Left renal pelvis (tissue), 4 donors: ENCODE measurements at places on chromosomes 3 and 15. TPM values are rescaled to one million over a fixed set of nuclear protein-coding genes. Genes with fewer than 3 reads are reported as not detected.

Gene FSIP1
- polyA plus RNA-seq, result 0.26 TPM

Gene SLC22A14
- 0.66 TPM for polyA plus RNA-seq

Gene KCNAB1
- 3.9 TPM for polyA plus RNA-seq

Gene GLDN
- 0.14 TPM for polyA plus RNA-seq

Gene ABI3BP
- 37.5 TPM for polyA plus RNA-seq

Gene PROK2
- not detected for polyA plus RNA-seq

Gene DGKG
- polyA plus RNA-seq, result 0.48 TPM

Gene TRAIP
- 10.3 TPM for polyA plus RNA-seq

Gene CD86
- 2.3 TPM for polyA plus RNA-seq

Gene SPINK8
- polyA plus RNA-seq, result not detected

Gene RBP2
- polyA plus RNA-seq, result 0.96 TPM

Gene WDR93
- 2.3 TPM for polyA plus RNA-seq

Gene HGD
- polyA plus RNA-seq, result 1.6 TPM

Gene OXNAD1
- 18.7 TPM for polyA plus RNA-seq

GRCh38 chr3:86887876-86888275 is 103.1 kb downstream of the VGLL3 start:
- DNase-seq, result no peak

GRCh38 chr15:89825271-89825940 is 10.8 kb upstream of the ANPEP start:
- DNase-seq, result no peak

GRCh38 chr3:58130591-58130990 is 80.2 kb downstream of the DNASE1L3 start:
- no peak for DNase-seq

GRCh38 chr3:11335056-11335608 is 62.9 kb downstream of the ATG7 start:
- DNase-seq, result no peak

DNA sequence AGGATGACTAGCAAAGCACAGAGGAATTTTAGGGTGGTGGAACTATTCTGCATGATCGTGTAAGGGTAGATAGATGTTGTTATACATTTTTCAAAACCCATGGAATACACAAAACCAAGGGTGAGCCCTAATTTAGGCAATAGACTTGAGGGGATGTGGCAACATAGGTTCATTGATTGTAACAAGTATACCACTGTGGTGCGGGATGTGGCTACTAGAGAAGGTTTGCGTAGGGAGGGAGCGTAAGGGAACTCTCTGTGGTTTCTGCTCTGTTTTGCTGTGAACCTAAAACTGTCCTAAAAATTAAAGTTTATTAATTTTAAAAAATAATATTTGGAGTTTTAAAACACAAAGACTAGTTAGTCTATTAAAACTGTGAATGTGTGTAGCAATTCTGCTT is 202.8 kb downstream of the PLCL2 start:
- no peak for DNase-seq

GRCh38 chr3:168974617-168975403 is 688.7 kb downstream of the MECOM start:
- DNase-seq, result no peak

DNA sequence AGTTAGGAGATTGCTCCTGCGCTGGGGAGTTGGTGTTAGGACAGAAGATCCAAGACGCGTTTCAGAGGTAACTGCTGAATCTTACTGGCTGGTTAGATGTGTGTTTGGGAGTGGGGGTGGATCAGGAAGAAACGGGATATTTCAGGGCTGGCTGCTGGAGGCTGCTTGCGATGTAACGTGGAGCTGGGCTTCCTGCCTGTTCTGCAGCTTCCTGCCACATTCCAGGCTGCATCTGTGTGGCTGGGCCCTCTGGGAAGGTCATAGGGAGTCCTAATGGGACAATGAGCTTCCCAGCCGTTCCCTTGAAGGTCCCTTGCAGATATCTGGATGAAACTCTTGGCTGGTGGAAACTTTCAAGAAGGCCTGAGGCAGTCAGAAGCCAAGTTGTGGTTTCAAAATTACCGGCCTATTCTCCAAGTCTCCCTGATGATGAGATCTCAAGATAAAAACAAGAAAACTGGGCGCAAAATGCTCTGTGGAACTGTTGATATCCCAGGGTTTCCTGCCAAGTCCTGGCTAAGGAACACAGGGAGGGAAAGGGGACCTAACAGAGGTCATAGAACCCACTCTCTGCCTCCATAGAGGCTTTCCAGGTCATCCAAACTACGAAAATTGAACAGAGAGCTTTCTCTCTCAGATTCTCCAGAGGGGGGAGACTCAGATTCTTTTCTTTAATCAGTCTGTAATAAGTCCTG is 67.0 kb downstream of the NOX5 start:
- DNase-seq, result no peak

DNA sequence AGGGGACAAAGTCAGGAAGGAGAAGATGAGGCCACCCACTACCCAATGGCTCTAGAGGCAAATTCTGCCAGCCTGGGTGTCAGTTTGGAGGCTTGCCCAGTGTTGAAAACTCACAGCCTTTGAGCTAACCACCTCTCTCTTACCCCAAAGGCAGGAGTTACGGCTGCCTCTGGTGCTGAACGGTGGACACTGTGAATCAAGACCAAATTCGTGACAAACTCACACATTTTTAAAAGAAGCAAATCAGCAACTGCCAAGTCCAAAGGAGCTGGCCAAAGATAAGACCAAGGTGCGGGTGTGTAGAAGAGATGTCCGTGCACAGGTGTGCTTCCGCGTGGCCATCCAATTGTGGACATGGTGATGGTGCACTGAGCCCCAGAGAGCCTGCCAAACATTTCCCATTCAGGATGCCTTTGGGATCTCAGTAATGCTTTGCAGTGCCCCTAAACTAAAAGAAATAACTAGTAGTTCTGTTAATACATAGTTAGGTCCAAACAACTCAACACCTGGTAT is 74.6 kb downstream of the FAM174B start:
- DNase-seq, result no peak

GRCh38 chr3:76369170-76369569 is 583.8 kb upstream of the ZNF717 start:
- DNase-seq, result no peak

DNA sequence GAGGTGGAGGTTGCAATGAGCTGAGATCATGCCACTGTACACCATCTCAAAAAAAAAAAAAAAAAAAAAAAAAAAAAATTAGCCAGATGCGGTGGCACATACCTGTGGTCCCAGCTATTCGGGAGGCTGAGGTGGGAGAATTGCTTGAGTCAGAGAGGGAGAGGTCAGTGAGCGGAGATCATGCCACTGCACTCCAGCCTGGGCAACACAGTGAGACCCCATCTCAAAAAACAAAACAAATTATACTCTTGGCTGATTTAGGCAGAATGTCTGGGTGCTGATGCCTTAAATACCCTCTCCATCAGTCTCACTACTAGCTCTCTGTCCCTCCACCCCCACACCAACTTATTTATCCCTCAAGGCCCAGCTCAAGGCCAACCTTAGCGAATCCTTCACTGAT is 14.0 kb downstream of the UBR1 start:
- DNase-seq, result no peak

DNA sequence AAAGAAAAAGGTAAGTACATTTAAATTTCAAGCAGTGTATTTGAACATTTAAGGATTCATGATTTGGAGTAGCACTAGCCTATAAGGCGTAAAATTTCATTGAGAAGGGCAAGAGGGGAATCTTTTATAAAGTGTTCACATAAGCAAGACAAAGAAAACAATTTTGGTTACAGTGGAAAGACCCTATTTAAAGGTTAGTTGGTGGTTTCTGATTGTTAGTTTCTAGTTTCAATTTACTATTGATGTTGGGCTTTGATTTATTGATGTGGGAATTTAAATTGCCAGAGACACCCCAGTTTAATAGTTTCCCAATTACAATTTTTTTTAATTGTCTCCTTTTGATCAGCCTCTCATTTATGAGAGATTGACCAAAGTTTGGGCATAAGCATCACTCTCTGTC is 19.5 kb downstream of the ROBO2 start:
- no peak for DNase-seq

GRCh38 chr3:55899887-55900286 is 412.8 kb upstream of the WNT5A start:
- no peak for DNase-seq

- no peak for DNase-seq
These were observed 103.4 kb upstream of the KLHL25 start for GRCh38 chr15:85897895-85898717.

GRCh38 chr3:149115114-149115513 is 14.3 kb upstream of the HPS3 start:
- DNase-seq, result no peak

DNA sequence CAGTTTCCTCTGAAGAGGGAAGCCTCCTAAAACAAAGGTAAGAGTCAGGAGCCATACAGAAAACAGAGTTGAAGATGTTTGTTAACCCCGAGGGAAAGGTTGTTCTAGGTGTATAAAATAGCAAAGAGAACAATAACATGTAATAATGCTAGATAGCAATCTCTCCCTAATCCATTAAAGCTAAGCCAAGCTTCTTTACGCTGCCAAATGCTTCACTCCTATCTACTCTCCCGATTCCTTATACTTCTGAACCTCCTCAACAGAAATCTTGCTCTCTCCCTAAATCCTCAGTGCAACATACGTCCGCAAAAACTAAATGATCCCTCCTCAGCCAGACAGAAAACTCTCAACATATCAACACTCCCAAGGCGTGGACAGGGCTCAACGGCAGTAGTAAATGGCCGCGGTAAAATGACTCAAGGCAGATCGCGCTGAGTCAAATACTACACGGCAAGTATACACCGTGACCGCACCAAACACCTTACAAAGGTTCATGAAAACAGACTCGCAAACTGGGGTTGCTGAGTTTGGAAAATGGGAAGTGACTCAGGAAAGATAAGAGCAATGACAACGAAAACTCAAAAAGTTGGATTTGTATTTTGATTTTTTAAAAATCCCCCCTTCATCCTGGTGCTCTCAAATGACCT is 682 bp downstream of the CLDND1 start:
- peak; percentile 29 for DNase-seq

GRCh38 chr3:169948559-169949448 is 17.8 kb upstream of the SEC62 start:
- DNase-seq, result no peak

- no peak for DNase-seq
These were observed 95.7 kb downstream of the OXSM start for GRCh38 chr3:25885544-25885943.

DNA sequence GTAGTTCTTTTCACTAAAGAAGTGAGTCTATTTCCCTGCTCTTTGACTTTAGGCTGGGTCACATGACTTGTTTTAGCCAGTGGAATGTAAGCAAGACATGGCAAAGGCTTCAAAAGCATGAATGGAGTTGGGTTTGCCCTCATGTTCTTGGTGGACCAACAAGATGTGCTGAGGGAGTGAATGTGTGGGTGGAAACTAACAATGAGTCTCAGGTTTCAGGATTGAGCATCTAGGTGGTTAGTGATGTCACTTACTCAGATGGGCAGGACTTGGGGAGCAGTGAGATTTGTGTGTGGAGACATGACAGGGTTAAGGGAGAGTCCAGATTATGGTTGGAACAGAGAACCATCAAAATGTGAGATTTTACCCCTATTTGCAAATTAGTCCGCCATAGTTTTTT is 181.4 kb upstream of the UBE2E1 start:
- no peak for DNase-seq

GRCh38 chr15:66390678-66391077 is 4.0 kb downstream of the MAP2K1 start:
- no peak for DNase-seq

GRCh38 chr3:11272906-11273574 is 843 bp downstream of the ATG7 start:
- no peak for DNase-seq

DNA sequence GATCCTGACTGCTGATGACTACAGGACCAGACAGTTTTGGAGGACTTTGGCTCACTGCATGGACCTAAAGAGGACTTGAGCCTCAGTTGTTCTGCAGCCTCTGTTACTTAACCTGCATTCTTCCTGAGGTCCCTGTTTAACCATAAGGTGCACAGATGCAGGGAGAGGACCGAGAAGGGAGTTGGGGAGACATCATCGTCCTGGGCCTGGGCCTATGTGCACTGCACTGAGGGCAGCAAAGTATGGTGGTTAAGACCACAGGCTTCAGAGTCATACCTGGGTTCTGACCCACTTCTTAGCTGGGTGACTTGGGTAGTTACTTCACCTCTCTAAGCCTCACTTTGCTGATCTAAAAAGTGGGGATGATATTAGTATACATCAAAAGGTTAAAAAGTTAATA is 21.9 kb downstream of the KY start:
- DNase-seq, result no peak

DNA sequence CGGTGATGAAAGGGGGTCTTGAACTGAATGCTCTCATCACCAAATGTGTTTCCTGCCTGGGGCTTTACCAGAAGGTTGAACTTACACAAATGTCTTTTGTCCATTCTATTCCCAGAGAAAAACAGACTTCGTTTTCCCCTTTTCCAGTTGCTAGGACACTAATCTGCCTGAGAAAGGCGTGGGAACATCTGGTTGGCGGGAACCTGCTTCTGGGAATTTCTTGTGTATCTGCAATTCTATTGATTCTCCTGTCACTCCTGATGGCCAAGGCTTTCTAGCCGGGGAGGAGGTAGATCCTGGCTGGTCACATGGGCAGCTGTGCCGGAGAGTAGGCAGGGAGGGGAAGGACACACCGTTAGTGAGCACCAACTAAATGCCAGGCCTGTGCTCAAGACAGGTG is 31.1 kb upstream of the CCDC174 start:
- no peak for DNase-seq

- DNase-seq, result no peak
These were observed 80.2 kb downstream of the LRRK1 start for GRCh38 chr15:100999369-100999768.

- DNase-seq, result no peak
These were observed 449.0 kb upstream of the LMCD1 start for GRCh38 chr3:8052659-8053058.

DNA sequence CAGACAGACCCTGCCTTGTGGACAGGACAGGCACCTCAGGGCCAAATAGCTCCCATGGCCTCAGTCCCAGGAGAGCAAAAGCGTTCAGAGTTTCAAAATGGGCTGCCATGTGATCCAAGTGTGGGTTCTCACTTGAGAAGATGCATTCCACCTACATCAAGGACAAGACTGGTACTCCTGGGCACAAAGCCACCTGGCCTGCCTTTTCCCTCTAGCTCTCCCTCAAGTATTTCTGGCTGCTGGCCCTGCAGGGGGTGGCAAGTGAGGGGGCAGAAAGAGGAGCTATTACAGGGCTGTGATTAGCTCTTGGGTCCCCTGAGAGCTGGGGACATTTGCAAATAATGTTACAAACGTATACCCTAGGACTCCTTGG is 6.5 kb upstream of the COL7A1 start:
- no peak for DNase-seq

DNA sequence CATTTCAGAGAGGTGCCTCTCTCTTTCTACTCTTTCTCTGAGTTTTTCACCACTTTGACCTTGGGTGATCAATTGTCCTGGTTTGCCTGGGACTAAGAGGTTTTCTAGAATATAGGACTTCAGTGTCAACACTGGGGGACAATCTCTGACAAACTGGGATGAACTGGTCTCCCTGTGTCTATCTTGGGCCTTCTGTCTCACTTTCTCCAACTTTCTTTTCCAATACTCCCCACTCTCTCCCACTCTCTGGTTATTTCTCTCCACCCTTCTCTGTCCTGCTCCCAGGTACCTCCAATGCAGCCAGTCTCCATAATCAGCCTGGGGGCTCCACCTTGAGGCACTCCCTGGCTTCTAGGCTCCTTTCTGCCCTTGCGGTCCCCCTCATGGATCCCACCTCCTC is 4.7 kb upstream of the ITGA11 start:
- no peak for DNase-seq

GRCh38 chr3:33132019-33132360 is 18.2 kb downstream of the CRTAP start:
- DNase-seq, result no peak
